ENCODE measurements at places on chromosomes 16 and 17.

GRCh38 chr16:88688013-88688778 is 1.9 kb upstream of the SNAI3 start:
- DNase-seq: no peak

DNA sequence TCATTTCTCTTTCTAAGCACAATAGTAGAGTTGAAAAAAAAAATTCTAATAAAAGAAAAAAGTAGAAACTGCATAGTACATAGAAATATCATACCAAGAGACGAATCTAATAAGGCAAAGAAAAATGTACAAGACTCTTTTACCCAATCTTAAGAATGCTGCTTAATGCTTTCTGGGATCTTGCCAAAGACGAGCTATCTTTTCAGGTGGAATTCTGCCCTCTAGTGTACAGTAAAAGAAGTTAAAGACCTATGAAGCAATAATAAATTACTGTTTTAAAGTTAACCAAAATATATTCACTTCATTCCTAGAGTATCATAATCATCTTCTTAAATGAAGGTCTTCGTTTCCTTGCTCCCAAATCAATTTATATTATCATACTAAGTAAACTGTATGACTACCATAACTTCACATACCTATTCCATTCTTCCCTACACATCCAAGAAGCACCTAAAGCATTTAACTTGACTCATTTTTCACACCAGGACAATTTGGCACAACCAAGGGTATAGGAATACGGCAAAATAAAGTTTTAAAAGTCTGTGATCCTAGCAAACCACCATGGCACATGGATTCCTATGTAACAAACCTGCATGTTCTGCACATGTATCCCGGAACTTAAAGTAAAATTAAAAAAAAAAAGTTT is 47.7 kb downstream of the CFDP1 start:
- no peak for DNase-seq

DNA sequence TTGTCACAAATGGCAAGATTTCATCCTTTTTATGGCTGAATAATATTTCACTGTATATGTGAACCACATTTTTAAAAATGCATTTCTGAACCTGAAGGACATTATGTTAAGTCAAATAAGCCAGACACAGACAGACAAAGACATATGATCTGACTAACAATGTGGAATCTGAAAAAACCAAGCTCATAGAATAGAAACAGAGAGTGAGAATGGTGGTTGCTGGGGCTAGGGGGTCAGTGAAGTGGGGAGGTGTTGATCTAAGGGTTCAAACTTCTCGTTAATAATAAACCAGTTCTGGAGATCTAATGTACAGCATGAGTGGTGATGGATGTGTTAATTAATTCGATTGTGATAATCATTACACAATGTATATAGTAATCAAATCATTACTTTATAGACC is 475.1 kb downstream of the WWOX start:
- no peak for DNase-seq

GRCh38 chr17:42118545-42118944 is 2.6 kb downstream of the KAT2A start:
- DNase-seq: no peak

- no peak for DNase-seq
These were observed 22.8 kb downstream of the CCDC102A start for GRCh38 chr16:57513371-57514102.

- DNase-seq: no peak
These were observed 484.9 kb upstream of the WSB1 start for GRCh38 chr17:26809033-26809432.

DNA sequence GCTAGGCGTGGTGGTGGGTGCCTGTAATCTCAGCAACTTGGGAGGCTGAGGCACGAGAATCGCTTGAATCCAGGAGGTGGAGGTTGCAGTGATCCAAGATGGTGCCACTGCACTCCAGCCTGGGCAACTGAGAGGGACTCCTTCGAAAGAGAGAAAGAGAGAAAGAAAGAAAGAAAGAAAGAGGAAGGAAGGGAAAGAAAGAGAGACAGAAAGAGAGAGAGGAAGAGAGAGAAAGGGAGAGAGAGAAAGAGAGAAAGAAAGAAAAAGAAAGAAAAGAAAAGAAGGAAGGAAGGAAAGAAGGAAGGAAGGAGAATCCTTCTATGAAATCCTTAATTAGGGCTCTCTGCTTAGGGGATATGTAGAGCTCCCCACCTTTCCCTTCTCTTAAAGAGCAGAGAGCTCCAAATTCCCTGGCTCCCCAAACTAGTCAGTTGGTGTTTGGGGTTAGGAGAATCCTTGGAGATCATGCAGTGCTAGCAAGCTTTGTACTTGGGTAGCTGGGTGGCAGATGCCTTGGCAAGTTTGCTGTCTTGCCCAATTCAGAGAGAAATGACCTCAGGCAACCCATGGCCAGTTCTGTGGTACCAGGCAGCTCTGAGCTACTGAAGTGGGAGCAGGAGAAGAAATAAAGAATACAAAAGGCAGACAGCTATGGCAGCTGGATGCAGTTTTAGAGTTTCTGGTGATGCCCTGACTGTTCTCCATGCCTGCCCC is 8.9 kb upstream of the HOXB13 start:
- DNase-seq: no peak

DNA sequence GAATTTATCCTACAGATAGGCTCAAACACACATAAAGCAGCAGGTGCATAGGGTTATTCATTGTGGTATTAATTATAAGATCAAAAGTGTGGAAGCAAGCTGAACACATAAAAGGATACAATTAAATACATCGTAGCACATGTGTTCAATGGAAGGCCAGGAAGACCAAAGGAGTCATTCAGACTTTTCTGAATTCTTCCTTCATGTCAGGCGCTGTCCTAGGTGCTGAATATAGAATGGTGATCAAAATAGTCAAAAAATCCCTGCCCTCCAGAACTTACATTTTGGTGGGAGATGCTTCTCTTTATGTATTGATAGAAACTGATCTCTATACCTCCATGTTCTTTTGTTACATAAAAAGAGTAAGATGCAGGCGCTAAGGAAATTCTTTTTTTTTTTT is 439.0 kb upstream of the ASIC2 start:
- no peak for DNase-seq

GRCh38 chr16:65176603-65177002 is 54.7 kb upstream of the CDH11 start:
- DNase-seq: no peak

All from stimulated activated CD8-positive, alpha-beta memory T cell treated with anti-CD3 and anti-CD28 coated beads, Interleukin-12 subunit alpha, Interleukin-12 subunit beta, amount 100 ng/mL, for 4 hours (primary cell).